Natural killer cell (primary cell): ENCODE measurements at places on chromosomes 5 and 9.

GRCh38 chr5:23025629-23026233 is 172.6 kb upstream of the CDH12 start:
- no peak overlapping the region for H3K27ac ChIP-seq
- H3K4me3 ChIP-seq, result no peak overlapping the region
- no peak for DNase-seq
- H3K4me1 ChIP-seq, result no peaks in the 10 kb centered on the region

DNA sequence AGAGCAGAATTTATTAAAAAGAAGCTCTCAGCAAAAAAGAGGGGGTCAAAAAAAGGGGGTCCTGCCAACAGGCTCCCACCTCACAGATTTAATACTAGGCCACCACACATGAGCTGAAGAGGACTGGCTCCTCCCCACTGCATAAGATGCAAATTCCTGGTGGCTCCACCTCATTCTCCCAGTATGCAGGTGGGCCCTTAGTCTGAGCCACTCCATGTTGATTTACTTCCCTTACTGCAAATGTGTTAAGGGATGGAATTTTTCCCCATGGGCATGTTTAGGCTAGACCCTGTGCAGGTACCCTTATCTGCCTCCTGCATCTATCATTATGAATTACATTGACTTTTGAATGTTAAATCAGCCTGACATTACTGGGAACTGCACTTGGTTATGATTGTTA is 82.9 kb downstream of the ISOC1 start:
- no peak for DNase-seq
- no peaks in the 10 kb centered on the region for H3K36me3 ChIP-seq
- no peak overlapping the region for H3K27ac ChIP-seq
- no peaks in the 10 kb centered on the region for H3K4me1 ChIP-seq

DNA sequence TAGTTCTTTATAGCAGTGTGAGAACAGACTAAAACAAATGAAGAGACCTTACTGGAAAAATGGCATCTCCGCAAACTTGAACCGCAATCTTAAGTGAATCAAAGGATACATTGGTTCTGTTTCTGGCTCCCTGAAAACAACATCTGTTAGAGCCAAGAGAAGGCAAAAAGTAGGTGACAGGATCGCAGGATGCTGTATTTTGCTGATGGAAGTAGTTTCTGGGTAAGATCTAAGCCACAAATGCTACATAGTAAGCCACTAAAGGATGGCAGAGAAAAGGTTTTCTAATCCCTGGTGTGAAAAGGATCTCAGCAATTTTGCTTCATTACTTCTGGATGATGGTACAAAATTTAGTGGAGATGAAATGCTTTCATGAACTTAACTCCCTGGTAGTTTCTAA is 63.3 kb upstream of the HTR4 start:
- H3K27me3 ChIP-seq, result peaks cover 3% of the 10 kb centered on the region
- H3K4me3 ChIP-seq, result no peak overlapping the region
- H3K4me1 ChIP-seq, result no peaks in the 10 kb centered on the region
- no peaks in the 10 kb centered on the region for H3K36me3 ChIP-seq
- no peak for DNase-seq
- no peak overlapping the region for H3K27ac ChIP-seq

GRCh38 chr5:40478766-40479165 is 200.9 kb upstream of the PTGER4 start:
- H3K4me1 ChIP-seq, result peaks cover 3% of the 10 kb centered on the region
- no peak overlapping the region for H3K27ac ChIP-seq
- no peak overlapping the region for H3K4me3 ChIP-seq

- H3K36me3 ChIP-seq, result no peaks in the 10 kb centered on the region
- peak; percentile 33 for DNase-seq
- no peak overlapping the region for H3K4me3 ChIP-seq
- H3K27me3 ChIP-seq, result no peaks in the 10 kb centered on the region
- H3K4me1 ChIP-seq, result no peaks in the 10 kb centered on the region
Measured at GRCh38 chr5:130109152-130109551, 204.9 kb downstream of the CHSY3 start.

DNA sequence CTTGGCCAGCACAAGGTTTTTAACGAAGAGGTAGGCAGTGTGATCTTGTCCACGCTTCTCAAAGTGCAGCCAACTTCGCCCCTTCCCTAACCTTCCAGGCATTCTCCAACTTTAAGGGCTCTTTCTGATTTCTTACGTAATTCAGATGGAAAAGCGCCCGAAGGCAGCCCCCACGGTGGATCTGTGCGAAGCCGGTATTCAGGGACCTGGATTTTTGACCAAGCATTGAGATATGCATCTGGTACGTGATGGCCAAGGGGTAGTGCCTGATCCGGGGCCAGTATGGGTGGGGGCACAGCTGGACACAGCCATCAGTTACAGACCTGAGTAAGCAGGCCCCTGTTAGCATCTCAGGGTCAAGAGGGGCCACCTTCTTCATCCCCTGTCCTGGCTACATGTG is 80.0 kb downstream of the AMBP start:
- no peak for DNase-seq
- no peak overlapping the region for H3K4me3 ChIP-seq
- H3K27ac ChIP-seq, result no peak overlapping the region
- peaks cover 9% of the 10 kb centered on the region for H3K4me1 ChIP-seq
